ENCODE measurements at places on chromosomes 2 and 18.

DNA sequence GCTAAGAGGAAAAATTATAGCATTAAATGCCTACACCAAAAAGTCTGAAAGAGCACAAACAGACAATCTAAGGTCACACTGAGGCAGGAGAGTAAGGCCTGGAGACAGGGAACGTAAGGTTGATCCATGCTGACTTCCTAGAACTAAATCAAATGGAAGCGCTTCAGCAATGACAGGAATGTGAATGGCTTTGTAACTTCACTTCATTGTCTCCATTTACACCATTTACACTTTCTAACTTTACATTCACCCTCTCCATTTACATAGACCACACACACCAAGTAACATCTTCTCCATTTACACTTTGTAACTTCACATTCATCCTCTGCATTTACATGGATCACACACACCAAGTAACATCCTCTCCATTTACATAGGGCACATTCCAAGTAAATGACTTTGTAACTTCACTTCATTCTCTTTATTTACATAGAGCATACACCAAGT lies 103.1 kb upstream of the SPATS2L start:
- no peak for DNase-seq

DNA sequence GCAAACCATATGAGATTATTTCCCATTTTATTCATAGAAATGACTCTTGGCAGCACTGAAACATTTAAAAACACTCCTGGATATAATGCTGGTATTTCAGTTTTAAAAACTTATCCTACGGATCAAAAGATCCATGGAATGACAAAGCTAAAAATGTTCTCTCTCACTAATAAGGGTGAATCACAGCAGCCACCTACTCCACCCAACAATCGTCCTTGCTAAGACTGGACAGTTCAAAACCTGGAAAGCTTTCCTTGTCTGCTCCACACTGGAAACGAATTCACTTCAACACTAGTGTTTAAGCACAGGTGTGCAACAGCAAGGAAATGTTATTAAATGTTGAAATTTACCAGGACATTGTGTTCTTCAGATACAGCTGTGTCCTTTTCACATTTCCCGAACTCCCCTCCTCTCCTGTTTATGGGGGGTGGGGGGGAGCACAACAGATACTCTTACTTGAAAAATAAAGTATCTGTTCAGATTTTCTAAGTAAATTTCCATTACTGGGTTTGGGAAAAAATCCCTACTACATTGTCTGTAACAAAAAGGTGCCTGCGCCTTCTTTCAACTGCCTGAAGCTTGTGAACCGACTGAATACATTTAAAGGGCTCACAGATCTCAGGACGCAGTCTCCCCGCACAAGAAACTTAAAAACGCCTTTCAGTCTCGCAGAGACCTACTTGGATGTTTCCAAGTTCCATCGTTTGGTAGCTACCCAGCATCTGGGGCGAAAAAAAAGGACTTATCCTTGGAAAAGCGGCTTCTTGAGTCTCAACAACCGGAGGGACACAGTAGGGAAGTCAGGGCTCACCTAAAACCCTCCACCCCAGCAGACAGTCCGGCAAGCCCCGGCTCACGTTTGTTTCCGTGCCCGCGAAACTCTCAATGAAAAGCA lies 1.3 kb downstream of the YWHAQ start:
- DNase-seq, result no peak

- DNase-seq, result no peak
Observed at GRCh38 chr2:113105047-113105785, 22.2 kb upstream of the IL1RN start.

DNA sequence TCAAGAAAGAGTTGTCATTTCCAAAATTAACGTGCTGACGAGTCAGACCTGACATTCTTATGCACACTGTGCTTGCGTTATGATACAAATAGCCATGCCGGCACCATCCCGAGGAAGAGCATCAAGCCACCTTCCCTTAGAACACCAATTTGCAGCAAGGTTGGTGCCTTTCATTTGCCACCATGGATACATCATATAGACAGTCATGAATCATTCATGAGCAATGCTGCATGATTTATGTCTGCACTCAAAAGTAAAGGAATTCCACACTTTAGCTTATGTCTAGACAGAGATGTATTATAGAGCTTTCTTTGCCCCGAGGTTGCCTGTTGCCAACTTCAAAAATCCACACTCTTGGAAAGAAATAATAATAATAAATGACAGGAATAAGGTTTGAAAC lies 166.9 kb downstream of the VWC2L start:
- no peak for DNase-seq

DNA sequence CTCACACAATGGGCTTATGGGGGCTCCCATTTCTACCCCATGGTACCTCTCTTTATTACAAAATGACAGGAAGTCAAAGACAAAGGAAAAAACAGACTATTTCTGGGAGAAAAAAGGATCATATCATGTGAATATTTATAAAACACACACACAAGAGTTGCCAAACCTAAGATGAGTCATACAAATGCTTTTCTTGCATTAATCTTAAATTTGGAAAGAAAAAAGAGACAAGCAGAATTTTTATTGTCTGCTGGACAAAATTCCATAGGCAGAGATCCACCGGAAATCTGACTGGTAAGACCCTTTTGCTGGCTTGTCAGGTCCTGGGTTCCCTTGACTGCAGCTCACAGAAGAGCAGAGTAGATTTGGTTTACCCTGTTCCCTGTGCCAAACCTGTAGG lies 1732.3 kb upstream of the PIK3C3 start:
- no peak for DNase-seq

GRCh38 chr2:6806604-6807003 lies 59.1 kb downstream of the CMPK2 start:
- no peak for DNase-seq

DNA sequence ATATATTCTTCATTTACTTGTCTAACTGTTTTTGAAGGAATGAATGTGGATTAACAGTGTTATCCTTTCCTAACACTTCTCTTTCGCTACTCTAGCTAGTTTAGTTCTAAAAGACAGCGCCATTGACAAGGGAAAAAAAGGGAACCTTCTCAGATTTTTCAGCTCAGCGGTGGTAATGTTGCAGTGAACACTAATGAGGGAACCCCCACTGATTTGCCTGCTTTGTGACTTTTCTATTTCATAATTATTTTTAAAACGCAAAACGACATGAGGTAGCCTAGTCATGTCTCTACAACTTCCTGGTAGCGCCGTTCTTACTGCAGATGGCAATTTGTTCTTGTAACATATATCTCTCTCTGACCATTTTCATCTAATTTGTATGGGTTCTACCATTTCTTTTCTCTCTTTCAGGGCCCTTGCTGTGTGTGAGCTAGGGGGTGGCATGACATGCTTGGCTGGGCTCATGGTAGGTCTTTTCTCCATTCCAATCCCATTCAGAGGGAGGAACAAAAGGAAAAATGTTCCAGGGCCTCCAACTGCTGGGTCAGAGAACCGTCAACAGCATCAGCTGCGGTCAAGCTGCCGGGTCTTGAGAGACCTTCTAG lies 235.5 kb upstream of the SIX3 start:
- no peak for DNase-seq

- DNase-seq, result no peak
Observed at GRCh38 chr2:63850649-63851048, 9.0 kb downstream of the UGP2 start.

DNA sequence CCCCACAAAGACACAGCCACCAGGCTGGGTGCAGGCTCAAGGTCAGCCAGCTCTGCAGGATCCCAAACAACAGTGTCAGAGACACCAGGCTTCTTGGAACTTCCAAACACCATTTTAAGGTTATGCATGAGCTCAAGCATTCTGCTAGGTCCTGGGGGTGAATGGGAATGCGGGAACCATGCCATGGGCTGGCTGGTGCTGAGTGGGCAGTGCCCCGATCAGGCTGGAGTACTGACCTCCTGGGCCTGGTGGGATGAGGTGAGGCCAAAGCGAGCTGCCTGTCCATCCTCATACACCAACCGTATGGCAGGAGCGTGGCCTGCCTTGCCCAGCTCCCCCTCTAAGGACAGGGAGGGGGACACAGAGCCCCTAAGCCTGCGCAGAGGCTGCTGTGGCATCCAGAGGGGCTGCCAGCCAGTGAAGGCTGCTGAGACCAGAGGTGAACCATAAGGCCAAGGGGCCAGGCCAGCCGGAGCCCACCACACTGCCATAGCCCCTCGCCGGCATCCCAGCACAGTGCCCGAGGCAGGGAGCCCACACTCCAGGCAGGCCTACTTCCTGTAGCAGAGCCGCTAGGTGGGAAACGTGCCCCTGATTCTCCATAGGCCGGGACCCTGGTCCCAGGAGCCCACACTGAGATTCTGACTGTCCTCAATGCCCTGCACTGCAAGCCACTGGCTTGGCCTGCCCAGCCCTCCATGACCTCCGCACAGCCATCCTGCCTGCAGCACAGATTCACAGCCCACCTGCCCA lies 135.0 kb downstream of the HDAC4 start:
- no peak for DNase-seq

- DNase-seq, result no peak
Observed at GRCh38 chr2:130313812-130314334, 28.8 kb upstream of the IMP4 start.

DNA sequence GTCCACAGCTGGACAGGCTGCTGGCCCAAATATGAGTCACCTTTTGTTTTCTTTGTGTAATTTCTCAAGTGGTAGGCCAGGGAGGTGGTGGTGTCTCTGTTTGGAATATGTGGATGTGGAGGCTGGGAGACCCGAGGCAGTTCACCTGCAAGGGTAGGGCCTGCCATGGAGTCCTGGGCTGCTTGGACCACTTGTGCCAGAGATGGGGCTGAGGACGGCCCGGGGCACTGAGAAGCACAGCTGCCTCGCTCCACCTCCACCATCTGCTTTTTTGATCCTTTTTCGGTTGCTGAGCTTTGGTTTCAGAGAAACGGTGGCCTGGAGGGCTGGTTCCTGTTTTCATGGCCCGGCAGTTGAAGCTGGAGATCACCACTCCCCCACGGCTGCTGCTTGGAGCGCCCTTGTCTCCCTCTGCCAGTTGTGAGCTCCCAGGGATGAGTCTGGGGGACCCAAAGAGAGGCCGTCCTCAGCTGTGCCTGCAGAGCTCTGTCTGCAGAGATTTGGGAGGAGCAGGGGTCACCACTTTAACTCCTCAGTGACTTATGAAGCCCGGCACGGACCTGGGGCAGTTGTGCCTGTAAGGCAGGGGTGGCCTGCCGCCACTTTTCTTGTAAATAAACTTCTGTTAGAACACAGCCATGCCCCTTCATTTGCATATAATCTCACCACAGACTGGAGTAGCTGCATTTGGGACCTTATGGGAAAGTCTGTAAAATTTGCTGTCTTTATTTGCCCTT lies 67.6 kb upstream of the MCFD2 start:
- no peak for DNase-seq
